ENCODE measurements at places on chromosomes 7 and 10. TPM values are rescaled to one million over a fixed set of nuclear protein-coding genes. Genes with fewer than 3 reads are reported as not detected.

Gene C10orf62
- 1.3 TPM for total RNA-seq

DNA sequence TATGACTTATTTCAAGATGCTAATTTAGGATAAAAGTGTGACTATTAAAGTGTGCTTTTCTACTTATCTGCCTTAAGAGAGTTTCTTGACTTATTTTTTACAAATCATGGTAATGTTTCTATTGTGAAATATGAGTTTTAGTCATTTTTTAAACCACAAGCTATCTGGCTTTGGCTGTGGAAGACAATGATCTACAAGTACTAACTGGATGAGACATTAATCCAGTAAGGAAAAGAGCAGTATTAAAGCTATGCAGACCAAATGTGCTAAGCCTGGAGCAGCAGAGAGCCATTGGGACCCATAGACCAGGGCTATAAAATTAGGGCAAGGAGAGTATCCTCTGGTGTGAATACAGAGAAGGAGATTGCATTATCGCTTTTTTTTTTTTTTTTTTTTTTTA is 92.4 kb downstream of the SEMA3A start:
- H3K27me3 ChIP-seq: no peaks in the 10 kb centered on the region
- no peak overlapping the region for H3K27ac ChIP-seq
- no peaks in the 10 kb centered on the region for H3K36me3 ChIP-seq
- no peak overlapping the region for H3K4me3 ChIP-seq

GRCh38 chr7:1323178-1324027 is 90.7 kb downstream of the UNCX start:
- no peak for DNase-seq
- no peaks in the 10 kb centered on the region for H3K4me1 ChIP-seq
- peaks cover 4% of the 10 kb centered on the region for H3K27me3 ChIP-seq
- no peak overlapping the region for H3K27ac ChIP-seq
- no peaks in the 10 kb centered on the region for H3K36me3 ChIP-seq

DNA sequence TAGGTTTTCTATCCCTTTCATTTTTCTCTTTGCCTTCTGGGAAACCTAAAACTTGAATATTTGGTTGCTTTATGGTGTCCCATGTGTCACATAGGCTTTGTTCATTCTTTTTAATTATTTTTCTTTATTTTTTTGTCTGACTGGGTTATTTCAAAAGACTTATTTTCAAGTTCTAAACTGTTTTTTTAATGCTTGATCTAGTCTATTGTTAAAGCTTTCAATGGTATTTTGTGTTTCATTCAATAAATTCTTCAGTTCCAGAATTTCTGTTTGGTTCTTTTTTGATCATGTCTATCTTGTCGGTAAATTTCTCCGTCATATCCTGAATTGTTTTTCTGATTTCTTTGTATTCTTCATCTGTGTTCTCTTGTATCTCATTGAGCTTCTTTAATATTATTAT is 86.8 kb downstream of the NPS start:
- DNase-seq: no peak
- H3K27ac ChIP-seq: no peak overlapping the region
- H3K27me3 ChIP-seq: no peaks in the 10 kb centered on the region
- H3K36me3 ChIP-seq: no peaks in the 10 kb centered on the region
- no peak overlapping the region for H3K4me3 ChIP-seq

GRCh38 chr7:131161103-131161502 is 166.6 kb upstream of the MKLN1 start:
- no peak overlapping the region for H3K27ac ChIP-seq
- no peak for DNase-seq
- peaks cover 6% of the 10 kb centered on the region for H3K4me1 ChIP-seq

Gene GHRHR
- not detected for total RNA-seq

GRCh38 chr10:110138197-110138812 is 69.1 kb upstream of the MXI1 start:
- H3K4me1 ChIP-seq: peaks cover 26% of the 10 kb centered on the region
- no peaks in the 10 kb centered on the region for H3K27me3 ChIP-seq
- DNase-seq: peak; percentile 20
- no peaks in the 10 kb centered on the region for H3K36me3 ChIP-seq
- no peak overlapping the region for H3K4me3 ChIP-seq

DNA sequence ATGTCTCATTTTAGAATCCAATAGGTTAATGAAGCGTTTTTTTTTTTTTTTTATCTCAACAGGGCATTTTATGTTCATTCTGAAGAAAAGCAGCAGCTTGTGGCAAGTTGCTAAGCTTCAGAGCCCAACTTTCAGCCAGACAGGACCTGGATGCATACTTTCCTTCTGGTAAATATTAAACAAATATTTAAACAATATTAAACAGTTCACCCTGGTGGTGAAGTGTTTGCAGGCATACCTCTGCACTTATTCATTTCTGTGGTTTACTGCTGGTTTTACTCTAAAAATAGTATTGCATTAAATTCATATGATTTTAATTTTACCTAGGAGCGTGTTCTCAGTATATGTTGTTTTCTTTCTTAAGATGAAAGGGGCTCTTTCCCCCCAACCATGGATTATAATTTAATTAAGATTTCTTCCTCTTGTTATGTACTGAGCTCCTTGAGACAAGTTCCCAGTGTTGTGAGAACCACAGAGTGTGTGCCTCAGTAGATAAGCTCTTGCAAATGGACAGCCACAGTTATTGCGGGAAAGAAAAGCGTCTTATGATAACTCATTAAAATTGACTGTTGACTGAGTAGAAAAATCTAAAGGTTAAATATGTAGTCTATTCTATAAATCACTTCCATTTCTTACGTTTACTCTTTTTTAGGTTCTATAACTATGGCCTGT is 155.8 kb downstream of the MALRD1 start:
- no peak overlapping the region for H3K4me3 ChIP-seq
- H3K27me3 ChIP-seq: no peaks in the 10 kb centered on the region
- H3K4me1 ChIP-seq: no peaks in the 10 kb centered on the region

Gene ELOVL3
- not detected for total RNA-seq

- H3K36me3 ChIP-seq: no peaks in the 10 kb centered on the region
- no peak for DNase-seq
- peaks cover 10% of the 10 kb centered on the region for H3K4me1 ChIP-seq
- H3K27ac ChIP-seq: no peak overlapping the region
- H3K27me3 ChIP-seq: no peaks in the 10 kb centered on the region
Measured at GRCh38 chr7:98556288-98556687, 60.8 kb upstream of the NPTX2 start.

DNA sequence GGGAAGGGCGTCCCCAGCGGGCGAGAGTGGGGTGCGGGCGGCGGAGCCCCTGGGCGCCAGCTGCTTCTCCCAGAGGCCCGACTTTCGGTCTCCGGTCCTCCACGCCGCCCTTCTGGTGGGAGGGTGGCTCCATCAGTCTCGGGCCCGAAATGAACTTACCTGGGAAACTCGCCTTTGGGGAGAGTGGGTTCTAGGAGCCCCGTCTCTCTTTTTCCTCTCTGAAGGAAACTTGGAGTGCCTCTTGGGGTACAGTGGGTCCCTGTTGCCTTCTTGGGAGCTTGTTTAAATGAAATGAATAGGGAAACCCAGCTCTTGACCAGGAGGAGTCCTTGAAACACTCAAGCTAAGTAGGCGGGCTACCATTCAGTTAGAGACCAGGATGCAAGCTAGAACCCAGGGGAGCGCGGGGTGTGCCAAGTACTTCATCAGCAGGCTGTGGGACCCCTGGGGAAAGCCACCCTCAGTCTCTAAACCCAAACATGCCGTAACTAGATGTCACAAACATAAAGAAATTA is 1.3 kb downstream of the SLC26A4 start:
- H3K36me3 ChIP-seq: no peaks in the 10 kb centered on the region
- H3K27me3 ChIP-seq: peaks cover 6% of the 10 kb centered on the region
- peaks cover 21% of the 10 kb centered on the region for H3K4me1 ChIP-seq
- no peak for DNase-seq
- H3K27ac ChIP-seq: no peak overlapping the region

Gene MPP7
- 5.9 TPM for total RNA-seq

GRCh38 chr7:12578930-12579640 is 8.6 kb downstream of the SCIN start:
- H3K36me3 ChIP-seq: no peaks in the 10 kb centered on the region
- no peaks in the 10 kb centered on the region for H3K27me3 ChIP-seq
- DNase-seq: no peak
- no peak overlapping the region for H3K4me3 ChIP-seq
- no peak overlapping the region for H3K27ac ChIP-seq

Gene FGL2
- total RNA-seq: 9.1 TPM

DNA sequence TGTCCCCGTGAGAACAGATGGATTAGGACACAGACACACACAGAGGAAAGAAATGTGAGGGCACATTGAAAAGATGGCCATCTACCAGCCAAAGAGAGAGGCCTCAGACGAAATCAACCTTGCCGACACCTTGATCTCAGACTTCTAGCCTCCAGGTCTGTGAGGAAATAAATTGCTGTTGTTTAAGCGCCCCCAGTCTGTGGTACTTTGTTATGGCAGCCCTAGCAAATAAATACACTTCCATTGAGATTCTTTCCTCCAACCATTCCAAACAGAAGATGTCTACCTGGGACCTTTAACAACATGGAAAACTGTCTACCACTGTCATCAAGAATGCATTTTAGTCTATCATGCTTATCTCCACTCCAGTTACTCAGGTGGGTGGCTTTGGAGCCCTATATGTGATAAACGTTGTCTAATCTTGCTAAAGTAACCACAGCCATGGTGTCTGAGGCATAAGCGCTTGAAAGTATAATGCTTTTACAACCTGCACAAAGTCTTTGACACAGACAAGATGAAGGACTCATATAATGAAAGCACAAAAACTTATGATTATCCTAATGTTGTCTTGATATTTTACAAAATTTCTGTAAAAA is 244.3 kb downstream of the MTERF1 start:
- no peak overlapping the region for H3K27ac ChIP-seq
- no peak for DNase-seq
- no peaks in the 10 kb centered on the region for H3K36me3 ChIP-seq
- no peak overlapping the region for H3K4me3 ChIP-seq
- H3K27me3 ChIP-seq: no peaks in the 10 kb centered on the region

GRCh38 chr7:135718794-135719437 is 9.1 kb downstream of the SLC13A4 start:
- H3K36me3 ChIP-seq: no peaks in the 10 kb centered on the region
- H3K27ac ChIP-seq: no peak overlapping the region
- no peaks in the 10 kb centered on the region for H3K27me3 ChIP-seq

Gene TRPV5
- not detected for total RNA-seq
